ENCODE measurements at places on chromosomes 6 and 20.

GRCh38 chr20:40341561-40341960, 347.5 kb downstream of the MAFB start:
- DNase-seq, result no peak

GRCh38 chr6:15653581-15653980, 9.2 kb downstream of the DTNBP1 start:
- DNase-seq, result no peak

- DNase-seq, result peak; percentile 7
These were observed 244.9 kb upstream of the SOX4 start for GRCh38 chr6:21348504-21349195.

DNA sequence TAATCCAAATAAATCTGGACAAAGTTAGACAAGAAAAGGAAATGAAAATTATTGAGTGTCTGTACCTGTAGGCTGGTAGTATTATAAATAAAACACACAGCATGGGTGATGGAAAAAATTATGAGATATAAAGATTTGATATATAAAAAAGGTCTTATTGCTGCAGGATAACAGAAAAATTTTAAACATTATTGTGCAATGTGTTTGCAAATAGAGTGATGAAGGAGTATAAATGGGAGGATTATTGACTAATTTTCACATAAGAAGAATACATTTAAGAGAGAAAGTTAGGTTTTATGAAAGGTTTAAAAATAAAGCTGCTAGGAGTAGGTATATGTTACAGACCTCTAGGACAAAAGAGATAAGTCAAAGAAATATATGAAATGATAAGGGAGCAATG, 336.7 kb upstream of the MAN1A1 start:
- no peak for DNase-seq

- DNase-seq, result no peak
These were observed 22.6 kb upstream of the PREX1 start for GRCh38 chr20:48850257-48850976.

DNA sequence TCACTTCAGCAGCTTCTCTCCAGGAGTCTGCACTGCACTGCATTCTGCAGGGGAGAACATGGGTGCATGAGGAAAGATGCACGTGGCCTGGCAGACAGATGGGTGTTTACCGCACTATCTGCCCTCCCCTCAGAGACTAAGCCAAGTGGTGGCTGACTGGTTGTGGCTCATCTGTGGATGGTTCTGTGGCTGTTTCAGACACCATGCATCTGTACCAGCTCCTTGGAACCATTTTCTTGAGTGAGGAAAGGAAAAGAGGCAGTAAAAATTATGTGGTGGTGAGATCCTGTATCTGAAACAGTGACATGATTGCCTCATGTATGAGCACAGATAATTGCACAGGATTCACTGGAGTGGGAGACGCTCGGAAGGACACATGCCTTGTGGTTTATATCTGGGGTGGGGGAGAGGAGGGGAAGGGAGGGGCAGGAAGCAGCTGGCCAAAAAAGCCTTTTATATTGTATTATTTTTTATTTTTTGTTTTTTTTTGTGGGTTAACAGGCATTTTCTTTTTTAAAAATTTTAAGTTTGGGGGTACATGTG, 161.7 kb downstream of the ERMARD start:
- DNase-seq, result no peak

DNA sequence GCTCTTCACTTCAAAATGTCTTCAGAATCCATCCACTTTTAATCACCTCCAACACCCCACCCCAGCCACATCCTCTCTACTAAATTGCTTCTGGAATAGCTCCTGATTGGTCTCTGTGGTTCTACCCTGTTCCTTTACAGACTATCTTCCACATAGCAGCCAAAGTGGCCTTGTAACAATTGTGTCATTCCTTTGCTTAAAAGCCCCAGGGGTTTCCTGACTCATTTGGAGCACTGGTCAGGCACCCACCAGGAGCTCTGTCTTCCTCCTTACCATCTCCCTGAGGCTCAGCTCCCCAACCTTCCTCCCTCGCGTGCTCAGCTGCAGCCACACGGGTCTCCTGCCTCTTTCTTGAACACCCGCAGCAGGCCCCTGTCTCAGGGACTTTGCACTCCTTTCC, 126.8 kb downstream of the HIVEP1 start:
- no peak for DNase-seq

DNA sequence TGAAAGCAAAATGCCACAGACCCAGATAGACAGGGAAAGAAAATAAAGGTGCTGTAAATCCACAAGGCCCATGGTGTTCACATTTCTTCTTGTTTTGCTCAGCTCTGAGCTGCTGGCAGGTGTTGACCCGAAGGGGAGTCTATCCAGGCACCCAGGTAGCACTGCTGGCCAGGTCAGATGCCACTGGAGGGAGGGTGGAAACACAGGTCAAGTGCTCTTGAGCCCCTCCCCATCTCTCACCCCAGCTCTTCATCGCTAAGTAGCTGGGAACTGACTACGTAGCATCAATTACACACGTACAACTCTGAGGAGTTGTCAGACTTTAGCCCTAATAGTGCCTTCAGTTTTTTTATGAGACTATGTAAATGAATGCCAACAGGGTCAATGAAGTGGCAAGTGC, 287.8 kb upstream of the QKI start:
- no peak for DNase-seq

DNA sequence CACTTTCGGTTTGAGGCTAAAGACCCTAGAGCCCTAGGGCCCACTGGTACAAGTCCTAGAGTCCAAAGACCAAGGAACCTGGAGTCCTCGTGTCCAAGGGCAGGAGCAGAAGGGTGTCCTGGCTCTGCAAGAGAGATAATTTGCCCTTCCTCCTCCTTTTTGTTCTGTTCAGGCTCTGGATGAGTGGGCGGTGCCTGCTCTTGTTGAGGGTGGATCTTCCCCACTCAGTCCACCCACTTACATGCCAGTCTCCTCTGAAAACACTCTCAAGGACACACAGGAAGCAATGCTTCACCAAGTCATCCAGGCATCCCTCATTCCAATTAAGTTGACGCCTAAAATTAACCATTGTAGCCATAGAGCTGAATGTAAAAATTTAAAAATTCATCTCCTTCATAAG, 102.1 kb downstream of the UST start:
- no peak for DNase-seq

DNA sequence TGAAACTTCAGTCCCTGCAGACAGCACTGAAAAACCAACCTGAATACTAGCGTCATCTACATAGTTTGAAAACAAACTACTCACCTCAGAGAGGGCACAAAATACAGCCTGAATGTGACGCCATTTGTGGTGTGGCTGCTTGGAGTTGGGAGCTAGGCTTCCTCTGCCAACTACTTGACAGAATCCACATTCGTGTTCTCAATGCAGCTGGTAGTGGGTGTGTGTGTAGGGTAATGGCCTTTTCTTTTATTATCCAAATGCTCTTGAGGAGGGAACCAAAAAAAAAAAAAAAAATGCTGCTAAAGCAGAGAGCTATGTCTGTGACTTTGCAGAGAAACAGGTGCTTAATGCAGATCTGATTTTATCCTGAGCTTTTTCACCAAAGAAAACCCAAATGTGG, 207.8 kb downstream of the OTOR start:
- DNase-seq, result no peak

- DNase-seq, result no peak
These were observed 89.8 kb downstream of the MDN1 start for GRCh38 chr6:89729818-89730217.

- peak; percentile 28 for DNase-seq
These were observed 60.2 kb downstream of the CTCFL start for GRCh38 chr20:57464642-57465211.

- peak; percentile 6 for DNase-seq
These were observed 107.0 kb upstream of the FOXO3 start for GRCh38 chr6:108453601-108454185.

- no peak for DNase-seq
These were observed 1420.2 kb downstream of the GRIK2 start for GRCh38 chr6:102813489-102814275.

DNA sequence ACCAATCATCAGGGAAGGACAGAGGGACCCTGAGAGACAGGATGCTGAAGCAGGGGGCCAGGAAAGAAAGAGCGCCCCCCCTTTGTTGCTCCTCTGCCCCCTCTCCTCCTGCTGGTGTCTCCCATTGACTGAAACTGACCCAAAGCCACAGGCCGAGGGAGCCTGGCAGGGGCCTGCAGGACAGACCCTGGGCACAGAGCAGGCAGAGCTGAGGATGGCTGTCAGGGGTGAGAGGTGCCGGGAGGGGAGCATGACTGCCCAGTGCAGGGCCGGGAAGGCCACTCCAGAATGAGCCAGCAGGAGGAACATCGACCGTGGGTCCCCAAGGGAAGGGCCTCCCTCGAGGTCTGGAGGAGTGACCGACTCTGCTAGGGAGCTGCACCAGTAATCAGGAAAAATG, 427.8 kb downstream of the PREX1 start:
- DNase-seq, result no peak

- DNase-seq, result no peak
These were observed 19.9 kb upstream of the HFE start for GRCh38 chr6:26067367-26067766.

GRCh38 chr20:23606652-23607049, 934 bp upstream of the CST9 start:
- peak; percentile 75 for DNase-seq

DNA sequence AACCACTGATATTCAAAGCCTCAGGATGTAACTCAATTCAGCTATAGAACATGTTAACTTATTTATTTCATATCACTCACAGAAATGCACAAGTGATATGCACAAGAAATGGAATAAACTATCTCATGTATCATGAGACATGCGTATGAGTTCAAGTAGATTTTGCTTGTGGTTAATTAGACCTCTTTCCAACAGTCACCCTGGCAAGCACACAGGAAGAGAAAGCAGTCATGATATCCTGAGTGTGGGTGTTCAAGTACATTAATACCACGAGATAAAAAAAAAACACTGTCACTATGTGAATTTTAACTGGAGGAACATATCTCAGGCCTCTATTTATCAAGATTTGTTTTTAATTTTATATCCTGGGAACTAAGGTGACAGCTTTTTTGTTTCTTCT, 64.2 kb downstream of the LAMP5 start:
- no peak for DNase-seq

DNA sequence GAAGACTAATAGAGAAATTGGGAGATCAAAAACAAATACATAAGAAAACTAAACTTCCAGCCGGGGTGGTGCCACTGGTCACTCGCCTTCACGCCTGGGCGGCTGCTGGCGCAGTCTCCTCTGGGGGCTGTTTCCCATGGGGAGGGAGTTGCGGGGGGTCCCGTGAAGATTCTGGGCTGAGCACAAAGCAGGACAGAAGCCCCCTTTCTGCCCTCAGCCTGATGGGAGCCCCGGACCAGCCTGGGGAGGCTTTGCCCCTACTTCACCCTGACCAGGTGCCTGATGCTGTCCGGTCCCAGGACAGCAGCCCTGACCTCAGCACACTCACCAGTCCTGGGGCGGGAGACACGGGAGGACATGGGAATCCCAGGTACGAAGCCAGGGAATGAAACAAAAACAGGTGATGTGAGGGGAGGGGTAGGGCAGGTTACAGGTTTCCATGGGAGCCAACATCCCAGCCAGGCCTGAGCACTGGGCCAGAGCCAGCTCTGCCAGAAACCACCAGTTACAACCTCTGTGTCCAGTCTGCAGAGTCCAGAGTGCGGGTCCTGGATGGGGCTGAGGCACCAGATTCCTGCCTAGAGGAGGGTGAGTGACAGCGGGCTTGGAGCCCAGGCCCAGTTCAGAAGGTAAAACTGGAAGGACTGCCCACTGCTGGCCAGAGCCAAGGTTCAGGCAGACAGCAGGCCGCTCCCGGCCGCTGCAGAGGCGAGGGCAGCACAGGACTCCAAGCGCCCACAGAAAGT, 326.4 kb downstream of the TAF4 start:
- DNase-seq, result no peak

- DNase-seq, result no peak
These were observed 24.9 kb upstream of the NT5E start for GRCh38 chr6:85424981-85425380.

- DNase-seq, result no peak
These were observed 1.1 kb upstream of the SRSF12 start for GRCh38 chr6:89118931-89119330.

- DNase-seq, result no peak
These were observed 37.2 kb upstream of the TAF8 start for GRCh38 chr6:42013134-42013516.

DNA sequence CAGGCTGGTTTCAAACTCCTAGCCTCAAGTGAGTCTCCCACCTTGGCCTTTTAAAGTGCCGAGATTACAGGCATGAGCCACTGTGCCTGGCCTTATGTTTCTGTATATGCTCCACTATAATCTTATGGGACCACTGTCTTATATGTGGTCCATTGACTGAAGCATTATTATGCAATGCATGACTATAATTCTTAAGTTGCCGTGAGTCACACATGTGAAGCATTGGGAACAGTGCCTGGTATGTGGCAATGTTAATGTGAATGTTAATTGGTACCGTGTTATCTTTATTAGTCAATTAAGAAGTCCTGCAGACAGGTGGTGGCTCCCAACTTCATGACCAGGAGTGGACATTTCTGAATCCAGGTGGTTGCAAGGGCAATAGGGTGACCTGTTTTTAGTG, 14.7 kb upstream of the ASXL1 start:
- DNase-seq, result peak; percentile 61

- DNase-seq, result peak; percentile 84
These were observed 107.5 kb upstream of the PRSS16 start for GRCh38 chr6:27139756-27140579.

- DNase-seq, result no peak
These were observed 43.0 kb downstream of the TPD52L1 start for GRCh38 chr6:125196613-125197012.

DNA sequence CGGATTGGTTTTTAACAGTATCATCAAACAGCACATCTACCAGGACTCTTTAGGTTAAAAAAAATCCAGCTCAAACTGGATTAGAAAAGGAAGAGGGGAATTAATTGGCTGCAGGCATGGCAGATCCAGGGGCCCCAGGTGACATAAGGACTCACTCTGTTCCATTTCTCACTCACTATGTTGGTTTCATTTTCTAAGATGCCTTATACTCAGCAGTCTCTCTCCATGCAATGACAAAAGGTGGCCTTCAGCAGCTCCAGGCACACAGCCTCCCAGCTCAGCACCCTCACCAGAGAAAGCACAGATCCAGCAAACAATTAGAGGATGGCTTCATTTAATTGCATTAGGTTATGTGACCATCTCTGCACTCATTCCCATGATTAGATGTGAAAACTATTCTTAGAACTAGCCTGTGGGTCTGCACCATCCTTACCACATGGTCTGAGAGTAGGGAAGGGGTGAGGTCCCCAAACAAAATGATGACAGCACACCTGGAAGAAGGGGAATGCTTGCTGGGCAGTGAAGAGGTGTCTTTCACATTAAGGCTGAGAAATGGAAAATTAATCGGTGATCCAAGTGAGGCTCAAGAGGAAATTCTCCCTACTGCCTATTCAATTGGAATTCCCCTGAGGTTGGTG, 243.1 kb downstream of the CDH26 start:
- no peak for DNase-seq

All from RKO (cell line).